Left ventricle myocardium inferior (tissue), 1 donor: ENCODE measurements at places on chromosomes 2 and 18.

DNA sequence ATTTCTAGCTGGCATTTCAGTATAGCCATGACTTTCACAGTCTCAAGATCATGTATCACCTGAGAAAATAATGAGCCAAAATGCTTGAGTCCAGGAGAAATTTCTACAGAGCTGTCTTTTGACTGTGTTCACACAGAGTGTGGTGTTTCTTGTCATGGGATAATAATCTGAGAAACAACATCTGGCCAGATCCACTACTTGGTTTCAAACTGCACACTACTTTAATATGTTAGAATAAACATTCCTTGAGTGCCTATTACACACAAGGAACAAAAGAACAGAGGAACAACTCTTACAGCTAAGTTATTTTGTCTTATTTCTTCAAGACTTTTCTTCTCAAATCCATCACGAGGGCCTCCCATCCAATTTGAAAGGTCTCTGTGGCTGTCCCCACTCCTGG, 108.3 kb downstream of the SS18 start:
- DNase-seq, result no peak

DNA sequence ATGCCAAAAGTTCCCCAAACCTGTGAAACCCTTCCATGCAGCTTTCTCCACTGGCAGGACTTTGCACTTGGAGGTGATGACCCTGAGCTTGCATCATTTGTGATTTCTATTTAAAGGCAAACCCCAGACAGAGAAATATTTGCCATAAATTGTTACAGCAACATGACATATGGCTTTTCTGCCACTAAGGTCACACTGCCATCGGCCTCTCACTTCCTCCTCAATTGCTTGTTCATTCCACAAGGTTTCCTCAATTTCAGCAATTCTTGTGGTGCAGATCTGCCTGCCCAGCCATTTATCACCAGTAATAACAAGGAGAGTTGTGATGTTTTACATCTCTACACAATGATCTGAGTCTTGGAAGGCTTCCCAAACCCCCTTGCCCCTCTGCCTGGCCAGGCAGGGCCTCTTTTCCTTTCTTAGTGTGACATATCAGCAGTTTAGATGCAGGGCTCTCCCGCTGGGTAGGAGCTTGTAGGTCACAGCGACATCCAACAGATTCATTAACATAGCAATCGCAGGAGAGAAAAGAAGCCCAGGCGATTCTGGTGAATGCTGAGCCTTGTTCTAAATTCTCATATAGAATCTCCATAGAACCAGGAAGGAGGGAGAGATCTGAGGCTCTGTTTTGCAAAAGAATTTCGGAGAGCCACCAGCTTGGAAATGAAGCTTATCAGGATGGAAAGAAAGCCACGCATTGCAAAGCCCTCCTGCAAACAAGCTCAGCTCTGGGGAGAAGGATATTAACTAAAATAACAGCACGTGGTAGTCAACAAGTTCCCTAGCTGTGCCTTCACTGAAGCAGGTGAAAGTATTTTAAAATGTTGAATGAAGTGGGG, 46.7 kb upstream of the ITGA6 start:
- no peak for DNase-seq

GRCh38 chr2:135949451-135950234, 35.8 kb downstream of the DARS1 start:
- DNase-seq, result no peak

DNA sequence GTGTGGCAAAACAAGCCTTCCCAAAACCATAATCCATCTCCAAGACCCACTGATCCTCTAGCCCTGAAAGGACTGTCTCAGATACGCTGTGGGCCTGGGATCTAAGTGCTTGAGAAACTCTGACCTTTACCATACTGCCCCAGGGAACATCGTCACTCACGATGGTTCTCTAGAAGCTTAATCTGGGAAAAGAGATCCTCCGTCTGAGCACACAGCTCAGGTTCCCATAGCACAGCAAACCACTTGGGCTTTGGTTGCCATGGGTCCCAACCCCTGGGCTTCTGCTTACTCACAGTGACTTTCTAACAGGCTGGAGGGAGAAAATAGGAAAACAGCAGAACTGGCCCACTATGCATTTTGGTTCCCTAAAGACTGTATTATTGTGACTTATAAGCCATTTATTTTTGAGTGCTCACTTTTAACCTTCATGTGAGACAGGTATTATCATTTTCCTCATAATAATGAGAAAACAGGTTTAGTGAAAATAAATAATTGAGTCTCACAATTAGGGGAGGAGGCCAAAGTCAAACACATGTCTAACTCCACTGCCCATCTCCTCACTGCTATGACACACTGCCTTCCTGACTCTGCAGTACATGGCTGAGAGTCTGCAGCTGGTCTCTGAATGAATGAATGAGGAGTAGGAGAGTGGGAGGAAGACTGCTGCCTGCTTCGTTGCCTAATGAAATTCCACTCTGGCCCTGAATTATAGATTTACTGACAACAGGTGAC, 46.7 kb downstream of the REEP1 start:
- DNase-seq, result peak; percentile 27

- no peak for DNase-seq
Measured at GRCh38 chr18:60067426-60068210, 167.8 kb downstream of the PMAIP1 start.

DNA sequence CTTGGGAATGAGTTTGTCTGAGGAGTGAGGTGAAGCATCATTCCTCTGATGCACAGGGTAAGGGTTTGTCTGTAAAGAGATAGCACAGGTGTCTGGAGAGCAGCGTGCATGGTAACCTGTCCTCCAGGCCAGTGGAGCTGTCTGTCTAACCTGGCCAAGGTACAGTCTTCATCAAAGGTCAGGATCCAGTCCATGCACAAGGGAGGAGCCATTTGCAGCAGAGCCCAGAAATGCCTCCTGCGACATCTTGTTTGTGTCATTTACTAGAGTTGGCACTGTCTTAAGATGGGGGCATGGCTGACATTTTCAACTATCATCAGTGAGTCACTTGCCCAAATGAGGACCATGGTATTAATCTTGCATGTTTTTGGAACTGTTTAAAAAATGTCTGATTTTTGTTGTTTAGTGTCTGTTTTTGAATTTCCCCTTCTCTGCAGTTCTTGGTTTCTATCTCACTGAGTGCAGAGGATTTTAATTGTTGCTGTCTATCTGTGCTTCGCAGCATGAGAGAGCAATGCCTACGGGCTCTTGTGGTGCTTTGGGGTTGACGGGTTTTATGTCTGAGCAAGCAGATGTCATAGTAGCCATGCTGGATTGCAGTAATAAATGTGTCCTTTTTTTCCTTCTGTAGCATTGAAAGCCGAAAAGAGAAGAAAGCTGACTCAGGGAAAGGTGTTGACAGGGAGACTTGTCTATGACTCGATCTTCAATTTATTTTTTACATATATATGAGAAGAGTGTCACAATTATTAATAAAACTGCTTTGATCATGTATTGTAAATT, 91.3 kb downstream of the DPP4 start:
- no peak for DNase-seq

DNA sequence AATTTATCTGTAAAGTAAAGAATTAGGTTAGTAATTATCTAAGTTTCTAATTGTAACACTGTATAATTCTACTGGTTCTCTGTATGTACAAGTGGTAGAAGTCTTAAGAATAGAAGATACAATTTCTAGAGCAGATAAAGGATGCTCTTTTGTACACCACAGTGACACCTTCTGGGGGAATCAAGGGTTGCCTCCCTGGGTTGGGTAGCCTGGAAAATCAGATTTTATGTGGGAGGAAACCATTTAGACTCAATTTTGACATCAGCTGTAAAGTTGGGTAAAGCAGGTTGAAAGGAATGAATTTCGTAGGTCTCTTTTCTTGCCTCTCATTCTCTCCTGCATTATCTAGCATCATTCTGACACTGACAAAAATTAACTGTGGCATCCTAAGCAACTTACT, 354.8 kb downstream of the DCC start:
- DNase-seq, result no peak

DNA sequence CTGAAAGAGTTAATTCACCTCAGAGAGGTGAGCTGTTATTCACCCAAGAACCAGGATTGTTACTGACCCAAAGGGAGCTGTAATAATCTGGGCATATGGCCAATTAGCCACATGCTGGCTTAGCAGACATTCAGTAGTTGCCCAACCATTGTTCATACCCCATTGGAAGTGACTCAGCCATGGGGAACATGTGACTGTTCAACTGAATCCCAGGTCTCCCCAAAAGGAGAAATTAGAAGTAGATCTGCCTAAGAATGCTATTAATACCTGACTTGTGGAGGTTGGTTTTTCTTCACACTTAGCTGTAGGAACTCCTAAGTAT, 272.6 kb upstream of the UBE2E3 start:
- DNase-seq, result no peak

DNA sequence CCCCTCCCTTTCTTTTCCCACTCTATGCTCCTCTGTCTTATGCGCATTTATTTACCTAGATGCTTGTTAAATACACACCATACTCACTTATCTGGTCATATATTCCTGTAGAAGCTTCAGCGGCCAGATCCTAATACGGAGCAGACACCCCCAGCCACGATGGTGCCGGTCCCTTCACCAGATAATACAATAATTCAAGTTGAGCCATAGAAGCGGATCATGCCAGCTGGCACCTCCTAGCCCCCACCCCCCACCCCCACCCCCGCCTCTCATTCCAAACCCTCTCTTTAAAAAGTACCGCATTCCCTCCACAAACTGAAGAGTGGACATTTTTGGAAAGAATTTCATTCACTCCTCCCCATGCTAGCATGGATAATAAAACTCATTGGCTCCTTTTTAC, 95.2 kb downstream of the BIN1 start:
- no peak for DNase-seq

- no peak for DNase-seq
Measured at GRCh38 chr2:227340106-227340505, 15.1 kb downstream of the MFF start.

DNA sequence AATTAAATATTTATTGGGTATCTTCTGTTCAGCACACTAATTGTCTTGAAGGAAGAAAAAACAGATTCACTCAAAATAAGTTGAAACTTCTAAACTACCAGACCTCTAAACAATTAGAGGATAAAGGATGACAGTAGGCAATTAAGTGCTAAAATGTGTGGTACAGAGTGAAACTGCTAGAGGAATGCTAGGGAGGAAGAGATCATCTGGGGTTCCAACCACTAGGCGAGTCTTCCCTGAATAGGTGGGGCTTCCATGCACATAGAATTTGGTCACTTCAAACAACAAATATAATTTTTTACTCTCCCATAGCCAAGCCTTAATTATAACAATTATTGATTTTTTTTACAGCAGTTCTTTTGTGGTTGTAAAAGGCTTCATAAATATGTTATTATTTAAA, 559.0 kb upstream of the ZEB2 start:
- DNase-seq, result no peak

GRCh38 chr2:46380038-46380940, 83.1 kb downstream of the EPAS1 start:
- no peak for DNase-seq

GRCh38 chr2:17461087-17461475, 57.2 kb downstream of the RAD51AP2 start:
- no peak for DNase-seq

DNA sequence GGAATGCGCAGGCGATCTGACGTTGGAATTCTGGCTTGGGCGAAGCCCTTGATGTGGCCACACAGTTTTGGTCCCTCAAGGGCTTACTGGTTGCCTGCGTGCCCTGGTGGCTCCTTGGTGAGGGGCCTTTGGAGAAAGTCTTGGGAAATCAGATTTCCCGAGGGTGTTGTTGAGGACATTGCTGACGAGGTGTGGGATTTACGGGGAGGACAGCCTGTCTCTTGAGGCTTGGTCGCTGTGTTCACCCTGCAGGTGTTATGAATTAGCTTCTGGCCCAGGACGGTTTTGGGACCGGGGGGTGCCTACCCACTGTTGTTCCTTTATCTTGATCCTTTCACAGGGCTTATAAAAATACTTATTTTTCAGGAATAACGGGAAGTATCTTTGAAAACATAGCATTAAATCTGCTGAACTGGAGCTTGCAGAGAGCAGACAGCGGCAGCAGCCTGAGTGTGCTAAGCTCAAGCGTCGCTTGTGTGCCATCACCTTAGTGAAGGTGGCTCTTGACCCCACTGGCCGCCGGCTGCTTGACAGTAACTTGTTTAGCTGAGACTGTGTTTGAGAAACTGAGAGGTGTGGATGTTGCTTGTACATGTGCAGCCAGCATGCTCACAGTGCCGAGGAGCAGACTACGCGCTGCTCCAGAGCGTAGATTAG, 4.2 kb downstream of the CTDP1 start:
- DNase-seq, result no peak

DNA sequence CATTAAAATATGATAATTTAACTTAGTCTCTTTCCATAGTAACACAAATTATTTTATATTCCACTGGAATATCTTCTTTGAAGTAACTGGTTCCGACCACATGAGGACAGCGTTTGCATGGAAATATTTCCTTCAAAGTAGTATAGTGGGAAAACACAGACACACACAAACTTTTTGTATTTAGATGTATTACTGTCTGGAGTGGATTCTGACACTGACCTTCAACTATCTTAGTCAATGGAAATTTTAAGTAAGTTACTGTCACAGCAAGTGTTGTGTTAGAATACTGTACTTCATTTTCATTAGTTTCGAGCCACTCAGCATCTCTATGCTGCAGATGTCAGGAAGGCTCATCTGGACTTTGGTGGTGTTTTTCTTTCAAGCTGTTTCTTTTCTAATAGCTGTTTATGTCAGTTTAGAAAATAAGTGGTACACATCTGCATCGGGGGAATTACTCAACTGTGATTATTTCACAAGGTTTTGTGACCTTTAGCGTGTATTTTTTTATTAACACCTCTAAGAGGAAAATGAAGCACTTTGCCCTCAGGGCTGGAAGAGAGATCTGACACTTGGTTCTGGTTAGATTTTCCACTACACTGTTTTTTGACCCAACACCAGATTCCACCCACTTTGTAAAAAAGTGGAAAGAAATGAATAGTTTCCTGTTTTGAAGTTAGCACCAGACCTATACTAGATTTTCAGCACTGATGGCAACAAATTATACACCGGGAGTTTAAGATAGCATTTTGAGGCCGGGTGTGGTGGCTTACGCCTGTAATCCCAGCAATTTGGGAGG, 18.9 kb upstream of the THOC1 start:
- DNase-seq, result no peak

DNA sequence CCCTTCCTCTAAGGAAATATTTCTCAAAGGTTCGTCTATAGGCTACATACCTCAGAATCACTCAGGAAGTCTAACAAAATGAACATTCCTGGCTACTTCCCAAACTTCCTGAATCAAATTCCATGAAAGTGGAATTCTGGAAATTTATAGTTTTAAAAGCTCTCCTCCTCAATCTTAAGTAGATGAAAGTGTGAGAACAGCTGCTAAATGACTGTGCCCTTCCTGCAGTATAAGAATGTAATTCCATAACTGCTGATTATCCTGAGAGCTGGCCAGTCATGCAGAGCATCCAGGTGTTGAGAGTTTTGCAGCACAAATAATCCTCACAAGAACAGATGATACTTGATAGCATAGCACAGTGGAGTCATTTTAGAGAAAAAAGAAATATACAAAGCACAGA, 265.0 kb downstream of the KCNJ3 start:
- no peak for DNase-seq

GRCh38 chr2:134502104-134502503, 216.7 kb downstream of the TMEM163 start:
- no peak for DNase-seq

DNA sequence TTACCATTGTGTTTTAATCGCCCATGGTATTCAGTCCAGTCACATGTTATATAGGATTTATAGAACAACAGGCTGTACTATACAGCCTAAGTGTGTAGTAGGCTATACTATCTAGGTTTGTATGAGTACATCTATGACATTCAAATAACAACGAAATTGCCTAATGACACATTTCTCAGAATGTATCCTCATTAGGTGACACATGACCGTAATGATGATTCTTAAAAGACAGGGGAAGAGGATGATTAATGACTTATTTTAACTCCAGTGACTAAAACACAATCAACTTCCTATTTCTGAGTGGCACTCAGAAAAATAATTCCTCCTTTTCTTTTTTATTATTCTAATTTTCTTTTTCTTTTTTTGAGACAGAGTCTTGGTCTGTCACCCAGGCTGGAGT, 63.0 kb upstream of the ACSL3 start:
- no peak for DNase-seq
